Ascending aorta (tissue), 2 donors: ENCODE measurements at places on chromosomes 2 and 18.
A peak's percentile ranks its signal among the peaks of the same experiment; 100 is the strongest.

GRCh38 chr18:67200665-67201064, 315.9 kb downstream of the DSEL start:
- no peak overlapping the region for H3K27ac ChIP-seq
- DNase-seq, result no peak
- H3K4me3 ChIP-seq, result no peak overlapping the region

- H3K4me1 ChIP-seq, result peaks cover 24% of the 10 kb centered on the region
- H3K36me3 ChIP-seq, result no peaks in the 10 kb centered on the region
- H3K4me3 ChIP-seq, result peak overlapping the region; percentile 71
- DNase-seq, result no peak
- no peak overlapping the region for H3K27ac ChIP-seq
- no peaks in the 10 kb centered on the region for H3K27me3 ChIP-seq
Observed at GRCh38 chr18:9612977-9613376, 1.4 kb downstream of the PPP4R1 start.

DNA sequence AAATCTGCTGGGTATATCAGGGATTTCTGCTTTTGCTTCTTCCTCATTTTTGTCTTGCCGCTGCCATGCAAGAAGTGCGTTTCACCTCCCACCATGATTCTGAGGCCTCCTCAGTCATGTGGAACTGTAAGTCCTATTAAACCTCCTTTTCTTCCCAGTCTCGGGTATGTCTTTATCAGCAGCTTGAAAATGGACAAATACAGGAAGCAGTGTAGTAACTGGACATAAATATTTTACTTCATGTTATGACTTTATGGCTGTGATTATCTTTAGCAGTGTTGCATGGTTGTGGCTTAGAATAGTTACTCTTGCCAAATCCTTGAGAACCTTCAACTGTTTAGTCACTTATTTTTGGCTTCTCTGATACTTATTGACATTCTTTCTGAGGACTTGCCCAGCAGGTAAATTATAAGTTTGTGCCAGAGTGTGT, 66.2 kb upstream of the DLX2 start:
- H3K4me3 ChIP-seq, result no peak overlapping the region
- no peaks in the 10 kb centered on the region for H3K4me1 ChIP-seq
- no peaks in the 10 kb centered on the region for H3K27me3 ChIP-seq
- no peak for DNase-seq

DNA sequence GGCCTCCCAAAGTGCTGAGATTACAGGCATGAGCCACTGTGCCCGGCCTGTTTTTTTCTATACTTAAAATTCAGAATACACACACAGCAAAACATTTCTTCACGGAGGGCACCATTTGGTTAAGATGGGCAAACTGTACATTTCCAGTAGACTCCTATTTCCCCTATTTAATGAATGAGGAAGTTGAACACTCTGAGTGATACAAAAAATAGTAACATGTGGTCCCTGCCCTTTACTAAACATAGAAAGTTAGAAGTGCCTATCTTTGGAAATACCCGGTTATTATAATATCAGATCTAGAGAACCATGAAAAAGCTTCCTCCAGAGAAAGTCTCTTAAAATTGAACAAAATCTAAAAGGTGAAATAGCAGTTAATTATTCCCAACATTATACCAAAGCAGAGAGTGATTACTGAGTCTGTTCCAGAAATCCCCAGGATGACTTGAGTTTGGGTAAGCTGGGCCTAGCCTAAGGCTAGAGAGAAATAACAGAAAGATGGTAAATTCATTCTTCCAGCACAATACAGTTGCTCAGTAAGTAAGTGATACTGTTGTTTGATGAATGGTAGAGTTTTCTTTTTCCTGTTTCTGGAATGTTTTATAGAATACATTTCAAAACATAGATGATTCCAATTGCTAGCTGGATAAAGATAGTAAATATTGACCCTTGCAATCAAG, 23.3 kb upstream of the RMC1 start:
- H3K27ac ChIP-seq, result no peak overlapping the region
- no peaks in the 10 kb centered on the region for H3K4me1 ChIP-seq
- peaks cover 66% of the 10 kb centered on the region for H3K36me3 ChIP-seq
- H3K4me3 ChIP-seq, result no peak overlapping the region
- H3K27me3 ChIP-seq, result no peaks in the 10 kb centered on the region
- DNase-seq, result no peak

DNA sequence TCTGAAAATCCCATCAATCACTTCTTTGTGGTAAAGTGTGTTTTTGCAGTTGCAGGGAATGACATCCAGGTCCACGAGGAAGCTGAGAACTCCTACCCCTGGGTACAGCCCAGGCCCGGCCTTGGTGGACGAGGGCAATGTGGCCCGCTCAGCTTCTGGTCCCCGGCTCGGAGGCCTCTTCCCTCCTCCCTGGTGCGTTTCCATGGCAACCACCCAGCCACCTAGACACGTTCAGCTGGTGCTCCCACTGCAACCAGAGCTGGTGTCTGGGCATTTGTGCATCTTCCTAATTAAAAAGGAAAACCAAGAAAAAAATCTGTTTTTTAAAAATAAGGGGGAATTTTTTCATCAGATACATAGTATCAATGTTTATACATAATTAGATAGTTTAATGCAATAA, 603.6 kb upstream of the SALL3 start:
- H3K36me3 ChIP-seq, result no peaks in the 10 kb centered on the region
- no peaks in the 10 kb centered on the region for H3K4me1 ChIP-seq
- H3K4me3 ChIP-seq, result no peak overlapping the region
- no peaks in the 10 kb centered on the region for H3K27me3 ChIP-seq
- H3K27ac ChIP-seq, result no peak overlapping the region
